ENCODE measurements at places on chromosomes 2 and 18.

DNA sequence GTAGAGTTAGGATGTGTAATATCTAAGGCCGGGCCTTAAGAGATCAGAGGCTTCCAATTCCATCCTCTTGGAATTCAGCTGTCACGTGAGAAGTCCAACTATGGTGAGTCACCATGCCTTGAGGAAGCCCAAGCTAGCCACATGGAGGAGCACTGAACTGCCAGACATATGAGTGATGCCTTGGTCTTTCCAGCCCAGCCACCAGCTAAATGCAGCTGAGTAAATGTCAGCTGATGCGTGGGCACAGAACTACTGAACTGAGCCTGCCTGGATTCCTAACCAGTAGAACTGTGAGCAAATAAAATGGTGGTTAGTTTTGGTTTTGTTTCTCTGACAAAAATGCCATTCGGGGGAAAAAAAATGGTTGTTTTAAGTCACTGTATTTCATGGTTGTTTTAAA is 153.7 kb upstream of the SERTAD2 start:
- DNase-seq: peak; percentile 75

GRCh38 chr2:137938204-137938603 is 26.1 kb upstream of the HNMT start:
- DNase-seq: no peak

DNA sequence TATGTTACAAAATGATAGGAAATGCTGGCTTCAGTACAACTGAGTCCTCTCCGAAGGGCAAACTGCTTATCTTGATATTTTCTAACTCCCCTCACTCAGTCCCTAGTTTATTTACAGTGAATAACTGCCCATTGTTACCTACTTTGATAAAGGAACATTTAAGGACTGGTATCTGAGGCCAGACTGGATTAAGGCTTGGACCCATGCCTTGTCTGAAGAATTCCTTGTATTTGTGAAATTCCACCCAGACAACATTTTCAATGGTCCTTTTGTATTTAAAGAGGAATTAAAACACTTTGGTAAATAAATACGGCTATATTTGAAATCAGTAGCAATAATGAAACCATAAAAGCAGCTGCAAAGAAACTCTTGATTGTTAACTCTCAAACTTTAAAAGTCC is 58.3 kb downstream of the PELI1 start:
- DNase-seq: no peak

GRCh38 chr2:148888003-148888501 is 13.0 kb downstream of the KIF5C start:
- DNase-seq: no peak

GRCh38 chr2:73031095-73031678 is 40.3 kb downstream of the SFXN5 start:
- no peak for DNase-seq

GRCh38 chr2:165402162-165402561 is 67.3 kb upstream of the CSRNP3 start:
- no peak for DNase-seq

GRCh38 chr2:231655488-231655887 is 52.8 kb upstream of the PTMA start:
- no peak for DNase-seq

GRCh38 chr2:3433339-3433699 is 53.8 kb downstream of the TRAPPC12 start:
- no peak for DNase-seq

DNA sequence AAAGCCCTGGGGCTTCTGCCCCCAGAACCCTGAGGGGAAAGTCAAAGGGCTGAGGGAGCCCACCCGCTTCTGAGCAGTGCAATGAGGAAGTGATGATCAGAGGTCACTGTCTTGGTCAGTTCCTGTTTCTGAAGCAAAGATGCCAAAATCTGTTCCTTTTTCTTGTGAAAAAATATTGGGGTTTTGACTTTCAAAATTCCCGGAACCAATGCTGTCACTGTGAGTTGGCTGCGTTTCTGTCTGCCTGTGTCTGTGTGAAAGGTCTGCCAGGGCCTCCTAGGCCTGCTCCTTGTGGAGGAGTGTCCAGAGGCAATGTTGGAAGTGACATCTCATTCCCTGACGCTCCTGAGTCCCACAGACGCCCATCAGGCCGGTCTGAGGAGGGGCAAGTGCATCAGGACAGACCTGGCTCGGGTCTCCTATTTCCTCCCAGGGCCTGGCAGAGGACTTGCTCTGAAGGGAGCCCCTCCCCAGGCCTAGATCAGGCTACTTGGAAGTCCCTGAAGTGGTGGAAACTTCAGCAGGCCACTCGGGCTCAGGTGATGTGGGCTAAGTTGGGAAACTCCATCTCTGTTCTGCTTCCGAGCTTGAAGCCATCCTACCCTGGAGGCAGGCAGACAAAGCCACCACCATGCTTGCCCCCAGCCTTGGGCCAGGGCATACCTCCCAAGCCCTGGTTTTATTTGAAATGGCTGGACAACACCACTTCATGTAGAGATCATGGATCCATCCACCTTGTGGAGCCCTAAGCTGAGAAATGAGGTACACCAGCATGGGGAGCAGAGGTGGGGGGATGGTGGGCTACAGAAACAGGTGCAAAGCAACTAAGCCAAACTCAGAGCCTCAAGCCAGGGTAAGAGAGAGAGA is 51.0 kb downstream of the PKDCC start:
- no peak for DNase-seq

Measured in activated effector memory CD4-positive, alpha-beta T cell treated with anti-CD3 and anti-CD28 coated beads, Interleukin-2, amount 50 U/mL, for 16 hours (primary cell).